ENCODE measurements at places on chromosomes 5 and 9.

GRCh38 chr9:83501565-83501964 lies 36.6 kb downstream of the FRMD3 start:
- DNase-seq, result no peak

GRCh38 chr9:97853056-97853843 lies at the start of gene FOXE1:
TSS of gene FOXE1 (plus strand) at chr9:97853226. CDS start at chr9:97853915, 689 bp downstream.
- peak; percentile 31 for DNase-seq

DNA sequence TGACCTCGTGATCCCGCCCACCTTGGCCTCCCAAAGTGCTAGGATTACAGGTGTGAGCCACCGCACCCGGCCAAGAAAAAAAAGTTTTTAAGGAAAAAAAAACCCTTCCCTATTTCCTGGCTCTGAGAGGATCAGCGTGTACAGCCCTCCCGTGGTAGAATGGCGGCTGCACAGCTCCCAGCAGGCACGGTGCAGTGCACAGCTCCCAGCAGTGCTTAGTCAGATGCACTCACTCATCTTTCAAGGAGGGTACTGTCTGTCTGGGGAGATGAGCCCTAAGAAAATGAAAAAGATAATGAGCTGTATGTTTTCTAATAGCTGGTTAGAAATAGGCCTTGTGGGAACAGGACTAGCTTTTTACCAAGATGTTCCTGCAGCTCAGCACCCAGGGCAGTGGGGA lies 36.7 kb upstream of the SLC2A8 start:
- DNase-seq, result no peak

- no peak for DNase-seq
These were observed 37.6 kb downstream of the ELL2 start for GRCh38 chr5:95923918-95924544.

All from A549 (cell line).